A549 treated with Hydrocortisone at 1 μM for 4 hours (cell line): ENCODE measurements at places on chromosomes 1 and 21. TPM values are rescaled to one million over a fixed set of nuclear protein-coding genes. Genes with fewer than 3 reads are reported as not detected.

Gene HCRTR1
- total RNA-seq = not detected in 5 replicates

Gene TEX38
- 0.16 TPM in 1 of 5 replicates, not detected in the others for total RNA-seq

Gene LCE1B
- total RNA-seq = 0.11 TPM in 1 of 5 replicates, not detected in the others

Gene S100A9
- 0.46 to 1.2 TPM (median 0.75 TPM) in 4 of 5 replicates, not detected in the other for total RNA-seq

Gene FASLG
- total RNA-seq = not detected in 5 replicates

Gene PTCH2
- 0.14 to 0.27 TPM (median 0.22 TPM) in 5 replicates for total RNA-seq

Gene MX2
- 0.06 to 0.22 TPM (median 0.13 TPM) in 3 of 5 replicates, not detected in the others for total RNA-seq

Gene RNU1-3
- total RNA-seq = 6.1 to 30.4 TPM (median 9.0 TPM) in 3 of 5 replicates, not detected in the others

Gene NR1I3
- not detected in 5 replicates for total RNA-seq

Gene TMEM82
- not detected in 5 replicates for total RNA-seq

Gene KRTAP13-2
- total RNA-seq = not detected in 5 replicates

Gene APOBEC4
- total RNA-seq = not detected in 5 replicates

Gene LCE1A
- total RNA-seq = not detected in 5 replicates

Gene PRRX1
- 0.02 to 0.08 TPM in 2 of 5 replicates, not detected in the others for total RNA-seq

Gene TSPAN2
- total RNA-seq = 0.79 to 1.9 TPM (median 1.1 TPM) in 5 replicates

Gene RNU1-4
- 6.1 to 30.4 TPM (median 9.0 TPM) in 3 of 5 replicates, not detected in the others for total RNA-seq

Gene MFSD2A
- 7.0 to 7.7 TPM (median 7.6 TPM) in 5 replicates for total RNA-seq

Gene KIF17
- 1.3 to 2.8 TPM (median 2.3 TPM) in 5 replicates for total RNA-seq

Gene LRRC71
- total RNA-seq = 0.05 to 0.23 TPM (median 0.17 TPM) in 5 replicates
